ENCODE measurements at places on chromosomes 4 and X.

GRCh38 chr4:107866726-107867125 is 42.0 kb downstream of the SGMS2 start:
- DNase-seq = no peak

DNA sequence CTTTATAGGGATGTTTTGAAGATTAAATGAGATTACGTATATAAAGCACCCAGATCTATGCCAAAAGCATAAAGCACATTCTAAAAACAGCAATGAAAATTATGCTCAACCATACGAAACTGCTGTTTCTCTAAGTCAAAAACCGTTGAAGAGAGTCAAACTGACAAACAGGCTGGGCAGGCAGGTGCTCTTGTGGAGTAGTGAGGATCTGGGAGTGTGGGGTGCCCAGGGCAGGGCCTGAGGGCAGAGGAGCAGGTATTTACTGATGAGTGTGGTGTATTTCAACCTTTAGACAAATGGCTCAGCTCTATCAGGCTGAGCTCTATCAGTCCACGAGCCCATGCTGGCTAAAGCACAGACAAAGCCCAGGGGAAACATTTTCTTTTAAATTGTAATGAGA is 40.4 kb downstream of the RELL1 start:
- DNase-seq = no peak

DNA sequence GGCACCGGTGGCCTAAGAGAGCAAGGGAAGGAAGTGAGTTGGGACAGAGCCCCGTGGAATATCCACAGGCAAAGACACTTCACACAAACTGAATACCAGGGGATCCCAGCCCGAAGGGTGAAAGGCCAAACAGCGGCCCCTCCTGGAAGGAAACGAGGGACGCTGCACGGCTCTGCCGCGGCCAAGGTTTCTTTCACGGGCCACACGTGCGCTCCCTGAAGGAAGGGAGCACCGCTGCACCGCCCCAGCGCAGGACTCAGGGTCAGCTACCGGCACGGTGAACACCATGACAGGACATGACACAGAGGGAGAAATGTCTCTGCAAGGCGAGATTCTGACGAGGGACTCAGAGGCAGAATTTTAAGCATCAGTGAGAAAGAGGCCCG is 31.5 kb upstream of the GTPBP6 start:
- no peak for DNase-seq

GRCh38 chrX:14351611-14352303 is 177.6 kb upstream of the GLRA2 start:
- DNase-seq = no peak

- no peak for DNase-seq
Observed at GRCh38 chrX:116345958-116346357, 90.4 kb upstream of the SLC6A14 start.

DNA sequence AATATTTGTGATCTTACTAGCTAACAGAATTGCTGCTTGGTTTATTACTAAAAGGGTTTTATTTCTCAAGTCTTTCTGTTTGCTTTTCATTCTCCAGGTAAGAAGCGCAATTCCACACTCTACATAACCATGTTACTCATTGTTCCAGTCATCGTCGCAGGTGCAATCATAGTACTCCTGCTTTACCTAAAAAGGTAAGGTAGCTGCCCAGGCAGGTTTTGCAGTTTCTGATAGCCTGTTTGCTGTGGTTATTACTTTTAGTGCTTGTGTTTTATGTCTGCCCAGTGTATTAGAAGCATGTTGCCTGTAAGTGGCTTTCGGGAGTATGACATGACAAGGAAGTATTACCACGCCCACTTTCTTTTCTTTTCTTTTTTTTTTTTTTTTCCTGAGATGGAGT is 46.4 kb downstream of the IL13RA1 start:
- DNase-seq = no peak

Data from HTR-8/SVneo (cell line).